ENCODE measurements at places on chromosomes 2 and 18. TPM values are rescaled to one million over a fixed set of nuclear protein-coding genes. Genes with fewer than 3 reads are reported as not detected.

ANKRD62 gene
- not detected for total RNA-seq

KCTD1 gene
- total RNA-seq: 15.0 TPM

ST8SIA5 gene
- not detected for total RNA-seq

OTOS gene
- not detected for total RNA-seq

PTH2R gene
- not detected for total RNA-seq

DTNA gene
- 9.0 TPM for total RNA-seq

CDH19 gene
- total RNA-seq: not detected
